Body of pancreas (tissue), 4 donors: ENCODE measurements at places on chromosomes 13 and 19.

DNA sequence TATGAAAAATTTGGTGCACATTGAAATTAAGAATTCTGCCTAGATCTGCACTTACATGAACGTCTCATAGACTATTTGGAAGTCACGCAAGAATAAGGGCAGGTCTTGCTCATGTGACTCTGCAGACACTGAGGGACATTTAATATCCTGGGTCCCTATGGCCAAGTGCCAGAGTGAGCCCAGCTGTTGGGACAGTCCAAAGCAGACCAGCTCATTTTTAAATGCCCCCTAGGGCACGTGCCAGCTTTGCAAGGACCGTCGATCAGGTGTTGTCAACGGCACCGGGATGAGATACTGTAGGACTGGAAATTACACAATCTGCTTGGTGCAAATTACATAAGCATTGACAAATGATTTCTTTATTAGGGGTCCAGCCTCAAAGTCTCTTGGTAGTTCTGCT is 293.6 kb downstream of the TEX29 start:
- no peak for DNase-seq

DNA sequence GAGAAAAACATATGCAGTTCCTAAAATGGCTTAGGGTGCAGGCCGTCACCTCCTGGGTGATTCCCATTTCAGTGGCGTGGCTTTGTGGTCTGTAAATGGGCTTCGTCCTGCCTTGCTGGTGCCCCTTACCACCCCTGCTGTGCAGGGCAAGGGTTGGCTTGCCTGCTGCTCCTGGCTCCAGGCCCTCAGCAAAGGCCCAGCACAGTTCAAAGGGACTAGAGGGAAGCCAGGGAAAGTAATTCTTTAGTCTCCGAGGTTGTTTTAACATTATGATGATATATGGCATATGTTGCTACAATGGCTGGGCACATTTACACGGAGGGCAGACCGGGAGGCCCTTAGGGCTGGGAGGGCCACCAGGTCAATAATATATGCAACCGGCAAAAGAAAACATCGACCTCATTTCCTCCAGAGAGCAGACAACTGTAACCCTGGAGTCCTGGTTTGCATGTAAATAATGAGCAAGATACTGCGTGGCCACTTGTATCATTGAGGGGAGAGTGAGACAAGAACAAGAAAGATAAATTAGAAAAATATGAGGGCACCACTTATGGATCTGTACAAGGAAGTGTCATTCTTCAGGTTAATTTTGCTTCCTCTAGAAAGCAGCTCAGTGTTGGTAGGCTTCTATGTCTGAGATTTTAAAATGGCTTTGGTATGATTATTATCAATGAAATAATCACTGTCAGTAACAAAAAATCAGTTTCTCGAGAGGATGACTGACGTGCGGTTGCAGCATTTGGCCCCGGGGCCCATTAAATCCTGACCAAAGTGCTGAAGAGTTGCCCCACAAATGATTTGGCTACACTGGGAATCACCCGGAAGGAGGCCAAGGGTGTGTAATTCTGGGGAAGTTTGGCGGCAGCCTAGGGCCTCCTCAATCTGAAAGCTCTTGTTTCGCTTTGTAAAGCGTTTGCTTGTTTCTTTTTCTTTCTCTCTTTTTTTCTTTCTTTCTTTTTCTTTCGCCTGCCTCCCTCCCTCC is 32.8 kb upstream of the URI1 start:
- no peak for DNase-seq

- no peak for DNase-seq
These were observed 45.0 kb upstream of the TDRD3 start for GRCh38 chr13:60351855-60352615.

GRCh38 chr13:49020940-49021553 is 45.3 kb downstream of the FNDC3A start:
- no peak for DNase-seq
